ENCODE measurements at places on chromosomes 6 and 20.
A peak's percentile ranks its signal among the peaks of the same experiment; 100 is the strongest.

- DNase-seq, result no peak
Measured at GRCh38 chr6:166691199-166691598, 64.1 kb upstream of the RPS6KA2 start.

DNA sequence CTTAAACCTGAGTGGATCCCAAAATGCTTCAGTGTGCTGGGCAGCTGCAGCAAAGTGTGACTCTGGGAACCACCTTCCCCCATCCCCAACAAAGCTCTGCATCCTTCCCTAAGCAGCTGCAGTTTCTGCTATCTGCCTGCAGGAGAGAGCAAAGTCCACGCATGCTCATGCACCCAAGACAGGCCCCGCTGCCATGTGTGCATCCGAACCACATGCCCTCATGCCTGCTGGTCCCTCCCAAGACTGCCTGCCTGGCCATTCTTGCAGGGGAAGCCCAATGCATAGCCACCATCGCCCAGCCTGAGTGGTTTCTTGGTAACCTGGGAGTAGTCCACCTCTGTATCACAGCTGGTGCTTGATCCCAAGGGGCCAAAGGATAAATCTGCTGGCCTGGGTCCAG is 94.3 kb upstream of the OLIG3 start:
- DNase-seq, result no peak

- peak; percentile 98 for DNase-seq
Measured at GRCh38 chr6:11774426-11774825, 4.2 kb downstream of the ADTRP start.

- no peak for DNase-seq
Measured at GRCh38 chr20:50343490-50344179, 153.0 kb downstream of the CEBPB start.

DNA sequence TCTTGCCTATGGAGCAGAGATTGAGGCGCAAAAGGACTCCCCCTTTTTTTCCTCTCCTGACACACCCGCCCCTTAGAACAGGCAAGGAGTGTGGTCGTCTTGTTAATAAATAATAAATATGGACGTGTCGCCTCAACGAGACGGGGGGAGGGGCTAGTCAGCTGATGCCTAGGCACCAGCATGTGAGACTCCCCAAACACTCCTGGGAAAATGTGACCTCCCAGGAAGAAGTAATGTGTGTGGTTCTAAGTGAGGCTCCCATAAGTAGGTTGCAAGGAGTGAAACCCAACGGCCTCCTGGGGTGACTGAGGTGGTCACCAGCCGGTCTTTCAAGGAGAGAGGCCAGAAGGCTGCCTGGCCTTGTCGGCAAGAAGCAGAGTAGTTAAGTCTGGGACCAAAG is 1.1 kb upstream of the FAXC start:
- DNase-seq, result no peak

DNA sequence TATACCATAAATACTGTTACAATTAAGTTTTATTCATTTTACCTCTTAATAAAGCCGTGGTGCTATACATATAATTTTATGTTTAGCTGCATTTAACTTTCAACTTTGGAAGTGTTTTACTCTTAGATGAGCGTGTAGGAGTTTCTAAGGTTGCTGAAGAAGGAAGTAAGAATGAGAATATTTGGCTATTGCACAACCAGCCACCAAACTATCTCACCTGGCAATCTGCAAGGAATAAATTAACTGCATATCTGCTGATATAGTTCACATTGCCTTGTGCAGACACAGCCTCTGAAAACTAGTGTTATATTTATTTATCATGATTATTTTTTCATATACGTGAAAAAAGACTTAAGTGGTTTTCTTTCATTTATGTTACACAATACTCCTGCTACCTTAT is 230.4 kb downstream of the PLCB1 start:
- DNase-seq, result no peak

- DNase-seq, result no peak
Measured at GRCh38 chr6:25232479-25232878, 46.7 kb upstream of the CARMIL1 start.

DNA sequence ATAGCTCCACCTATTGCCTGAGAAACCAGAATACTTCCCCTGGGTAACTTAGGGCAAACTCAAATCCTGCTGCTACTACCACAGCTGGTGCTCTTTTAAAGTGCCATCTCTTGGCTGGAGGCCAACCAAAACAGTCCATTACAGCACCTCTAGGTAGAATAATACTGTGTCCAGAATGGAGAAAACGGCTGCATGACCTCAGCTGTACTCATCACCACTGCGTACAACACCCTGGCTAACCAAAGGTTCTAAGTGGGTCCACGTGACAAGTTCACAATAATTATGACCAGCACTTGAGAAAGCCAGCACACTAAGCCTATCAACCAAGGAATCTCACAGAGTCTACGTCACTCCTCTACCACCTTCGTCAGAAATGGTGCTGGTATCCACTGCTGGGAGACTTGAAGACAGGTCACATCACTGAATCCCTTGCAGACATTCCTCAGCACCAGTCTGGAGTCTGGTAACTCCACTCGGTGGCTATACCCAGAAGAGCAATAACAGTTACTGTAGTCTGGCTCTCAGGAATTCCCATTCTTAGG is 40.9 kb upstream of the PKIB start:
- no peak for DNase-seq

DNA sequence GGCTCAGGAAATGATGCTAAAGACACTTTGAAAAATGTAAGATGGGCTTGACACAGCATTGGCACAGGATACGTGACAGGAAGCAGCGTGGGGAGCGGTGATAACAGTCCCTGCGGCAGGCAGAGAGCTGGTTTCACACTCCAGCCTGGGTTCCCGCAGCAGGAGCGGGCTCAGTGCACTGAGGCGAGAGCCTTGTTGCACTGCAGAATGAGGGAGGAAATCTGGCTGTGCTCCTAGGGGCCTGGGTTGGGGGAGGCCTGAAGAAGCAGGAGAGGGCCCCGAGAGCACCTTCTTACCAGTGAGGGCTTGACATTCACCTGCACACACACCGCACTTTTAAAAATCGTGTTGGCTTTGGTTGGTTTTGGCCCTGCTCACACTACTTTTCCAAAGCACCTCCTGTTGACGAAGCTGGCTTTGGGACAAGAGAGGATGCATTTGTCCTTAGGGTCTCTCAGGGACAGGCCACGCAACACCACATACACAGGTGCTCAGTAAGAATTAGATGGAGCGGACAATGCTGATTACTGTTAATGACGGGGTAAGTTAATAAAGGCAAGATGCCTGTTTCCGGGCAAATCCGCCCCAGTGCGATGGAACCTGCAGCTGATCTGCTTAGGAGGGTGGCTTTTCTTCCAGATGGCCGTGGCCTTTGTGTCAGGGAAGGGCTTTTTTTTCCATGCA is 49.4 kb upstream of the ARMC2 start:
- DNase-seq, result no peak

- DNase-seq, result no peak
Measured at GRCh38 chr20:19777981-19778380, 19.9 kb downstream of the RIN2 start.

DNA sequence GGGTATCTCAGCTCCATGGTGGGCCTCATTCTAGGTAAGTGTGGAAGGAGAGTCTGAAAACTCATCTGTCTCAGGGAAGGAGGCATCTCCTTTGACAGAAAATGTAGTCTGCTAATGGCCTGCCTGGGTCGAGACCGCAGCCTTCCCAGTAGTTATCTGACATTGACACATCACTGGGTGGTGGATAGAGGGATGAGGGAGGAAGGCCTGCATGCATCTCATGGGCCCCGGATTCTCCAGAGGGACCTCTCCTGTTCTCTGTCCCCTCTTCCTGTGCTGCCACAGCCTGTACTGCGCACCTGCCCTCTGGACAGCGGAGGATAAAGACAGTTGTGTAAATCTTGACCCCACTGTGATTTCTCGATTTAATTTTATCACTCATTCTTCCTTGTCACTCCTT is 4.7 kb downstream of the PCMTD2 start:
- no peak for DNase-seq

- DNase-seq, result no peak
Measured at GRCh38 chr6:164346631-164347030, 932.1 kb downstream of the QKI start.

- peak; percentile 18 for DNase-seq
Measured at GRCh38 chr20:62964700-62965099, 12.2 kb downstream of the SLC17A9 start.

- no peak for DNase-seq
Measured at GRCh38 chr6:3506751-3507383, 50.0 kb upstream of the SLC22A23 start.

- no peak for DNase-seq
Measured at GRCh38 chr6:133404728-133405127, 163.6 kb downstream of the EYA4 start.

- DNase-seq, result no peak
Measured at GRCh38 chr6:36912586-36912985, 26.8 kb downstream of the C6orf89 start.

GRCh38 chr6:129130959-129131681 is 248.2 kb downstream of the LAMA2 start:
- DNase-seq, result no peak

- no peak for DNase-seq
Measured at GRCh38 chr6:138594758-138595140, 95.5 kb upstream of the NHSL1 start.

GRCh38 chr6:40855168-40855880 is 183.7 kb downstream of the UNC5CL start:
- no peak for DNase-seq

DNA sequence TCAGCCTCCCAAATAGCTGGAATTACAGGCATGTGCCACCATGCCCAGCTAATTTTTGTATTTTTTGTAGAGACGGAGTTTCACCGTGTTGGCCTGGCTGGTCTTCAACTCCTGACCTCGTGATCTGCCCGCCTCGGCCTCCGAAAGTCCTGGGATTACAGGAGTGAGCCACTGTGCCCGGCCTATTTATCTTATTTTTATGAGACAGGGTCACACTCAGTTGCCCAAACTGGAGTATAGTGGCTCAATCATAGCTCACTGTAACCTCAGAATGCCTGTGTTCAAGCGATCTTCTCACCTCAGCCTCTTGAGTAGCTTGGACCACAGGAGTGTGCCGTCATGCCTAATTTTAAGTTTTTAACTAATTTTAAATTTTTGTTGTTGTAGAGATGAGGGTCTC is 114.4 kb downstream of the JARID2 start:
- DNase-seq, result no peak

GRCh38 chr6:7085911-7086310 is 21.9 kb upstream of the RREB1 start:
- DNase-seq, result peak; percentile 44

GRCh38 chr6:113970805-113971676 is at the start of gene HDAC2:
TSS of gene HDAC2 (minus strand) at chr6:113971148. CDS start at chr6:113970908, 240 bp downstream.
- DNase-seq, result peak; percentile 81

GRCh38 chr6:11865680-11866300 is 87.2 kb upstream of the ADTRP start:
- no peak for DNase-seq

DNA sequence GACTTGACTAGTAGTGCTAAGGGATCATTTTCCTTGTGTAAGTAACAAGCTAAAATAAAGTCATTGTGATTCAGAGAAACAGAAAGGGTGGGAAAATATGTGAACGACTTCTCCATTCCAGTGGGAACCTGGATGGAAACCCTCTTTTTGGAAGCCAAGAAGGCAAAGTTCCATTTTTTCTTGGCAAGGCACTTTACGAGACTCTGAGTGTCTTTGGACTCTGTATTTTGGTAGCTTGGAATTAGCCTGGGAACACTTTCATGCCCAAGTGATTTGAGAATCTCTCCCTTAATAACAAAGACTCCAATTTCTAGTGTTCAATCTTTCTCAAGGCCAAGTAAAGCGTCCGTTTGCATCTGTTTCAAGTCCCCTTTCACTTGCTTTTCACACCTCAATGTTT is 100.5 kb upstream of the SASH1 start:
- DNase-seq, result no peak

GRCh38 chr6:166162599-166163342 is 4.9 kb downstream of the TBXT start:
- DNase-seq, result no peak

GRCh38 chr20:3275966-3276679 is 37.1 kb upstream of the SLC4A11 start:
- no peak for DNase-seq

DNA sequence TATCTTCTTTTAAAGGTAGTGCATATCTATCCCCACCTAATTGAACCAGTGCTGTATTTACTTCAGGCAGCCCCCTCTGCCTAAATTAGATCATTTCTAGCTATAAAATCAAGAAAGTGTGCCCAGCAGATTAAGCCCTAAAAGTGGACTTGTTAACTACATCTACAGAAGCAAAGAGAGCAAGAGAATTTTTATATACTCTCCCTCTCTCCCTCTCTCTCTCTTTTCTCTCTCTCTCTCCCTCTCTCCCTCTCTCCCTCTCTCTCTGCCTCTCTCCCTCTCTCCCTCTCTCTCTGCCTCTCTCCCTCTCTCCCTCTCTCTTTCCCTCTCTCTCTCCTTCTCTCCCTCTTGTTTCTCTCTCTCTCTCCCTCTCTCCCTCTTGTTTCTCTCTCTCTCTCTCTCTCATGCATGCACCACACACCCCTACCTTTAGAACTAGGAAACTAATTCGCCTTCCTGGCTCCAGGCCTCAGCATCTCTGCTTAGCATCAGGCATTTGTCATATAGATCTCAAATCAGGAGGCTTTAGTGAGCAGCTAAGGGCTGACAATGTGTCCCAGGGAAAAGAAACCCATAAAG is 71.4 kb downstream of the FOXA2 start:
- DNase-seq, result no peak

- DNase-seq, result no peak
Measured at GRCh38 chr6:7107578-7108195, at the start of gene RREB1. TSS of gene RREB1 (plus strand) at chr6:7107961. CDS start at chr6:7181912, 73,951 bp downstream.

DNA sequence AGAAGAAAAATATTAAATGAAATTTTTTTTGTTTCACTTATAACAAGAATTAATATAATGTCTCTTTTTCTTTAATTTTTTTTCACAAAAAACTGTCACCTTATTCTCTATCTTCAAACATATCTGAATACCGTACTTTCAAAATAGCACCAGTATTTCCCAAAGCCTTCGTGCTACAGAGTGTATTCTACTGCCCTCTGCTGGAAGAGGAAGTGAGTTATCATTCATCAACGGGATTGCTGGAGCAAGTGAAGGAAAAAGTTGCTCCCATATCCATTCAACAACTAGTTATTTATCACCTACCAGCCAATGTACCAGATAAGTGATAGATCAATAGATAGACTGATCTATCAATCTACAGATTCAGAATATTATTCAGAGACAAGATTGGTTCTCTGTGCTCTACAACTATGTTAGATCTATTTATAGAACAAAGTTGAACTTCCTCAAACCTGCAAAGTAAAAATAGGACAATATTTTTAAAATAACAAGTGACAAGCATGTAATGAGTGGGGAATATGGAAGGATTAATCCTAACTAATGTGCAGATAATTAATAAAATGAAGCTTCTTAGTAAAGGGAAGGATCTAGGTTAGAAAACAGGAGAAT is 26.7 kb upstream of the TFAP2B start:
- peak; percentile 64 for DNase-seq

GRCh38 chr6:167045828-167046580 is 46.8 kb downstream of the CEP43 start:
- no peak for DNase-seq

GRCh38 chr6:85662251-85662650 is 19.6 kb upstream of the SYNCRIP start:
- DNase-seq, result no peak

- peak; percentile 67 for DNase-seq
Measured at GRCh38 chr20:34190679-34191090, 50.5 kb upstream of the ASIP start.

GRCh38 chr20:42475773-42476172 is 713.9 kb downstream of the PTPRT start:
- DNase-seq, result no peak

GRCh38 chr6:152441902-152442301 is 195.3 kb downstream of the SYNE1 start:
- no peak for DNase-seq
